ENCODE measurements at places on chromosomes 6 and 20. TPM values are rescaled to one million over a fixed set of nuclear protein-coding genes. Genes with fewer than 3 reads are reported as not detected.

GRCh38 chr6:99165838-99166237, 183.6 kb downstream of the FAXC start:
- DNase-seq: no peak

GRCh38 chr6:137349856-137350830, 131.0 kb upstream of the IFNGR1 start:
- DNase-seq: no peak

- no peak for DNase-seq
Measured at GRCh38 chr6:149217466-149217888, 100.0 kb upstream of the TAB2 start.

SLC35D3 gene
- not detected for total RNA-seq

ECI2 gene
- 83.7 TPM for total RNA-seq

TXNDC5 gene
- total RNA-seq: 17.2 TPM
